ENCODE measurements at places on chromosomes 1 and 21. TPM values are rescaled to one million over a fixed set of nuclear protein-coding genes. Genes with fewer than 3 reads are reported as not detected.

DNA sequence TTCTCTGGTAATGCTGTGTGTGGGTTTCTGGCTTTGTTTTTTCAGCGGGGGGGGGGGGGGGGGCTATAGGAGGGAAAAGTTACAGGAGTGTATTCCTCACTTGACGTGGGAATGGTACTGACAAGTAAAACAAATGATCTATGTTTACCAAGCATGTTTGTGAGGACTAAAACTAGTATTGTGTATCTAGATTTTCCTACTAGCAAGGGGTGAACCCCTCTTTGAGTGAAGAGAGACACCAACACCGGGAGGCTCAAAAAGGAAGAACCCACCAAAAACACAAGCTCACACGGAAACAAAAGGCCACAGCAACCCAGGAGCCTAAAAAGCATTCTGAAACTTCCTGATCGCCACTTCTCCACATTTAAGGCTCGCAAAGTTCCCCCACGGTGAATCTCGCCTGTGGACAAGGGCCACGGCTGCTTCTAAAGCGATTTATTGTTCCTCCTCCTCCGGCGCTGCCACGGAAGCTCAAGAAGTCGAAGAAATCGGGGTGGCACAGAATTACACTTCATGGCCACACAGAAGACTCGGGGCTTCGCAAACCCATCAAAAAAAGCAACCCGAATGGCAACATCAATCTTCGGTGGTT, 703 bp downstream of the PUM1 start:
- H3K27ac ChIP-seq, result peak overlapping the region; percentile 100
- peaks cover 12% of the 10 kb centered on the region for H3K4me1 ChIP-seq
- peak overlapping the region; percentile 94 for H3K4me3 ChIP-seq
- DNase-seq, result peak; percentile 41
- no peaks in the 10 kb centered on the region for H3K27me3 ChIP-seq
- H3K36me3 ChIP-seq, result peaks cover 12% of the 10 kb centered on the region

GRCh38 chr1:244952940-244953339, 88.6 kb upstream of the HNRNPU start:
- H3K27me3 ChIP-seq, result no peaks in the 10 kb centered on the region
- H3K27ac ChIP-seq, result no peak overlapping the region
- peak; percentile 62 for DNase-seq
- H3K4me3 ChIP-seq, result no peak overlapping the region
- no peaks in the 10 kb centered on the region for H3K4me1 ChIP-seq

DNA sequence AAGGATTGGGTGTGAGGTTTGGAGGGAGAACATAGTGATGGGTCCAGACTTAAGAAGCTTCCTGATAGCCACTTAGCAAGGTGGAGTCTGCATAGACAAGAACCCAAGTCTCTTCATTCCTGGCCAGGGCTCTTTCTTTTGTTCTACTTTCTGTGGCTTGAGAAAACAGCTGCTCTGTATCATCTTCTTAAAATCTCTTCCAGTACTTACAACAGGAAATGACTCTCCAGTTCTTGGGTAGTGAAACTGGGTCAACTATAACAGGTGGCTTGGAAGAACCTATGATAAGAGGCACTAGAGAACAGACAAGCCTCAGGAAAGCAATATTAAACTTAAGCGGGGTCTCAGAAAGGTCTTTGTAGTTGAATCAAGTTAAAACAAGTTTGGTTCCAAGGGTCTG, 148.1 kb upstream of the USP24 start:
- H3K4me1 ChIP-seq, result peaks cover 8% of the 10 kb centered on the region
- no peaks in the 10 kb centered on the region for H3K27me3 ChIP-seq
- no peak for DNase-seq
- H3K4me3 ChIP-seq, result no peak overlapping the region
- H3K27ac ChIP-seq, result no peak overlapping the region

C1QTNF12 gene
- total RNA-seq, result 1.5 TPM

DNA sequence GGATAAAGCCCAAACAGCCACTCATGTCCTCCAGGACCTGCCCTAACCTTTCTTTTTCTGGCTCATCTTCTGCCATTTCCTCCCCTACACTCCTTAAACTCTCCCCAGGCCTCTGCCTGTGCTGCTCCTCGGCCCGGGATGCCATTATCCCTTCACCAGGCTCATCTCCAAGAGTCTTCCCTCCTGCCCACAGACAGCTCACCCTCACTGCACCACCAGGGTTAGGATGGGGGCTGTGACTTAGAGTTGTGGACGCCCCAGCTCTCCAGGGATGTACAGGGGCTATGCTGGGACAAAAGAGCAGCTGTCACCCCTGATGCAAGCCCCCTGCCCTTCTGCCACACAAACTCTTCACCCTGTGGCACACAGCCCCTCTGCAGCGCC, 32.0 kb downstream of the TTC39A start:
- no peak overlapping the region for H3K4me3 ChIP-seq
- no peak for DNase-seq
- H3K4me1 ChIP-seq, result peaks cover 13% of the 10 kb centered on the region
- H3K27ac ChIP-seq, result peak overlapping the region; percentile 65
- no peaks in the 10 kb centered on the region for H3K36me3 ChIP-seq

- no peak overlapping the region for H3K27ac ChIP-seq
- H3K4me3 ChIP-seq, result no peak overlapping the region
- DNase-seq, result no peak
- H3K36me3 ChIP-seq, result no peaks in the 10 kb centered on the region
- H3K27me3 ChIP-seq, result no peaks in the 10 kb centered on the region
Observed at GRCh38 chr1:48710915-48711314, 65.8 kb downstream of the BEND5 start.

DNA sequence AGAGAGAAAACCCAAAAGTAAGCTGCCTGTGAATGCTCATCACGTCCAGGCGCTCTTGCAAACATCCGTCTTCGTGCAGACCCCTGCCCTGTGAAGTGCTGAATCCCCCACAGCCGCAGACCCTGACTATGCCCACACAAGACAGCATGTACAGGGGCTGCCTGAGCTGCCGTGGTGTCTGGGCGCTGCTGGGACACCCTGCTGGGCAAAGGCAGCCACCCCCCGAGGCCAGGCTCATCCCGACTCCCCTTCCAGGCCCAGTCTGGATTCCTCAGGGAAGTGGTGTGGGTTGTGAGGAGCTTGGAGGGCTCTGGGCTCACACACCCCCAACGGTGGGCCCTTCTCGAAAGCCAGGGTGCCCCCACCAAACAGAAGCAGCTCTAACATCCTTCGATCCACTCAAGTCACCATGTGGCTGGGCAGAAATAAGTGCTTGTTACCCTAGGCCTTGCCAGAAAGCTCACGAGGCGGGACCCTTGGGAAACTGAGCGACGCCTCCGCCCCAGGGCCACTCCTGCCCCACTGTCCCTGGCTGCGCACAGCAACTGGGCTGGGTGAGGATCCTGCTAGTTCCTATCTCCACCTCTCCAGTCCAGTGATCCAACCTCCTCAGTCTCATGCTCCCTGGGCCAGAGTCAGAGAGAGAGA, 4.8 kb upstream of the WNT9A start:
- H3K27ac ChIP-seq, result no peak overlapping the region
- no peaks in the 10 kb centered on the region for H3K36me3 ChIP-seq
- no peak for DNase-seq
- H3K4me1 ChIP-seq, result peaks cover 11% of the 10 kb centered on the region

All from MCF 10A (cell line).